ENCODE measurements at places on chromosomes 3 and 15.

DNA sequence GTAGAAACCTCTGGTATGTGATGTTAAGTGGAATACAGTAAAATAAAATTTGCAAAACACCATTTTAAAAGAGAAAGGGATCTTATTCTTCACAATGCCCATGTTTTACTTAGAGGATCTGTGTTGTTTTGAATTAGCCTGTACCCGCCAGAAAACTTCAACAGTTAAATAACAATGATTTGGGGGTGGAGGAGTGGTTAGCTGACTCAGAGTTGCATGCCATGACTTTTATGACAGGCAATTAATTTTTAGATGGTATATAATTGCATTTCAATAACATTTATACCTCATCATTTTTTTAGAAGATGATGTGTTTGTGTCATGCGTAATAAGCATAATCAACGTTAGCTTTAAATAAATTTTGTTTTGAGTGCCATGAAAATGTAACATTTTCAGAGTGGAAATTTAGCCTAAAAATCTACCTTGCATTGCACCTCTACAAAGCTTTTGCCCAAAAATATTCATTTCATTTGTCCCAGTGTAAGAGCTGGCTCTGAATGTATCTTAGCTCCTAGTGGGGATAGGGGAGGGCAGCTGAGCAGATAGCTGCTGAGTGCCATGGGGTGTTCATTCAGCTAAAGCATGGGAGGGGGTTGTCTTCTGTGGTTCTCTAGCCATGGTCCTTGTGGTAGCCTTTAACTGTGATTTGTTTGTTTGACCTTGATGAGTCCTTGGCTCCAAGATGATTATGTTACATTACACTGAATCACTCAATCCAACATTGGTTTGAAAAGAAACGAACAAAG is 379.8 kb downstream of the LPP start:
- DNase-seq, result no peak

- no peak for DNase-seq
These were observed 51.9 kb upstream of the ETV5 start for GRCh38 chr3:186160691-186161243.

GRCh38 chr3:9727041-9727595 is 4.4 kb upstream of the BRPF1 start:
- DNase-seq, result no peak

GRCh38 chr15:96264801-96265515 is 65.5 kb upstream of the NR2F2 start:
- DNase-seq, result no peak

DNA sequence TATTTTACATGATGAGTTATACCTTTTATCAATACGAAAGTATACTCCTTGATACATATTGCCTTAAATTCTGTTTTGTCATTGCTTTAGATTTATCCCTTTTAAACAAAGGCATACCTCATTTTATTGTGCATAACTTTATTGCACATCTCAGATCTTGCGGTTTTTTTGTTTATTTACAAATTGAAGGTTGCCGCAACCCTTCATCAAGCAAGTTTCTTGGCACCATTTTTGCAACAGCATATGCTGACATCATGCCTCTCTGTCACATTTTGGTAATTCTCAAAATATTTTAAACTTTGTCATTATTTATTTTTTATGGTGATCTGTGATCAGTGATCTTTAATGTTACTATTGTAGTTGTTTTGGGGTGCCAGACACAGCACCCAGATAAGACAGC is 20.9 kb downstream of the SNRK start:
- no peak for DNase-seq

DNA sequence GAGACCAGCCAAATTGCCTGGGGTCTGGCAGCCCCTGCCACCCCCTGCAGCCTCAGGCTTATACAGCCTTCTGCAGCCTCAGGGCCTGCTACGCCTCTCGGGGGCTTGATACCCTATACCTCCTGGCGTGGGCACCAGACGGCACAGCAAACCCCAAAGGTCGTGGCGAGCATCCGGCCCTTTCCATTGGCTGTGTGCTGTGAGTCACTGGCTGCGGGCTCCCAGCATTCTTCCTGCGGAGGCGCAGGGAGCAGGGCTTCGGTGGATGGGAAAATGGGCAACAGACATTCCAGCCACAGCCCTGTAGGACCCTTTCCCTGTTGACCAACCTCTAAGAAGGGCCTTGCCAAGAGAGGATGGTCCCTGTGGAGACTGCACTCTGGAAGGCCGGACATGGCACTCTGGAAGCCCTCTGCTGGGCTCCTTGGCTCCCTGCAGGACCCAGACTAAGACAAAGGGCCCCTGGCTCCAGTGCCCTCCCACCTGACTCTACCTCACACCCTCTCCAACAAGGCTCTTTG is 59.6 kb downstream of the ITGA11 start:
- no peak for DNase-seq

DNA sequence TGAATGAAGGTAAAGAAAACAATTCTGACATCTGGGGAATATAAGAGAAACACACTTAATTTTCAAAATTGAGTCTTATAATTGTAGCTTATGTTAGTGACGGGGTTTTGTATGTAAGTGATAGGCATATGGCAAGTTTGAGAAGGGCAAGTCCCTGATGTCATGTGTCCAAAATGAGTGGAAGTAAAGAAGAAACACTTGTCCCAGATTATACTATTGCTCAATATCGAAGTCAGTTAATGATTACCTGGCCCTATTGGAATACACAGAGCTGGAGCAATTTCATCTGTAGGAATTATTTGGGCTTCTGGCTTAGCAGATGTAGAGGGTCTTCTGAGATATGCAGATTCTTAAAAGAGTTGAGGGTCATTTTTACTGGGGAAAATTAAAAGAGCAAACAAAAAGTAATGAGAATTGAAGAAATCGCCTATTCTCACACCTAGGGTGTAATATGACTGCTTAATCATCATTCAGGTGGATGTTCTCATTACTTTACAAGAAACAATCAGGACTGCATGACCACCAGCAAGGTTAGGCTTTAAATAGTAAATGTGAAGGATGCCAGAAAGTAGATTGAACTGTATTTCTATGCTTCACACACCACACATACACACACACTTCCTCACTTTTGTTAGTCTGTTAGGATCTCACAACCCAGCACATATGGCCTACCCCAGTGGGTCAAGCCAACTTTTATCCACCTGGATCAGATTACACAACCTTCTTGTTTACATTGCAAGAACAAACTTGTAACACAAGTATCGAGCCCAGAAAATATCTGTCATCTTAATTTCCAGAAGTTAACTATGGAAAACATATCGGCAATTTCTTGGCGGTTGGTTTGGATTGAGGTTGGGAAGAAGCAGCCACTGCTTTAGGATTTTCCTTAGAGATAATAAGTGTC is 183.3 kb upstream of the LRRC3B start:
- no peak for DNase-seq

- no peak for DNase-seq
These were observed 15.6 kb upstream of the SH3GL3 start for GRCh38 chr15:83431521-83431920.

GRCh38 chr3:182487611-182488010 is 305.7 kb upstream of the ATP11B start:
- DNase-seq, result no peak

DNA sequence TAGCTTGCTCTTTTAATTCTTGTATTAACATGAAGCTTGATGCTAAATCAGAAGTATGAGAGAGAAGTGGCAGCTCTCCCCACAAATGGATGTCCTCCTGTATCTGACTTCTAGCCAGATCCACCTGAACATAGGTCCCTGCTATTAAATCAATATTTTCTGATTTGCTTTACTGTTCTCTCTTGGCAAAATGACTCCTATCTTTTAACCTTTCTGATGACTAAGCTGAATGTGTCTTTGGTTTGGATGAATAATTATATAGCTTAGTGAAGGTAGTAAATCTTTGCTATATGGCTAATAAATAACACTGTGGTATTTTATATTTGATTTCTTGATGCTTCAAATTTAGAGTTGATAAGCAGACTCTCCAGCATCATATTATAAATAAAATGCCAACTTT is 28.3 kb upstream of the ARL14 start:
- DNase-seq, result no peak

GRCh38 chr3:149706905-149707304 is 45.4 kb downstream of the COMMD2 start:
- no peak for DNase-seq

- DNase-seq, result no peak
These were observed 39.5 kb downstream of the SLC6A6 start for GRCh38 chr3:14441920-14442300.

- DNase-seq, result no peak
These were observed 81.0 kb upstream of the LMCD1 start for GRCh38 chr3:8420612-8421011.

- DNase-seq, result no peak
These were observed 117.7 kb downstream of the ALDH1A2 start for GRCh38 chr15:57947781-57948180.

- no peak for DNase-seq
These were observed 98.8 kb downstream of the AKAP13 start for GRCh38 chr15:85479071-85479647.

- no peak for DNase-seq
These were observed 50.0 kb downstream of the SELENOT start for GRCh38 chr3:150653110-150653561.

- no peak for DNase-seq
These were observed 12.1 kb downstream of the FGF7 start for GRCh38 chr15:49435174-49435573.
